ENCODE measurements at places on chromosomes 4 and X.

DNA sequence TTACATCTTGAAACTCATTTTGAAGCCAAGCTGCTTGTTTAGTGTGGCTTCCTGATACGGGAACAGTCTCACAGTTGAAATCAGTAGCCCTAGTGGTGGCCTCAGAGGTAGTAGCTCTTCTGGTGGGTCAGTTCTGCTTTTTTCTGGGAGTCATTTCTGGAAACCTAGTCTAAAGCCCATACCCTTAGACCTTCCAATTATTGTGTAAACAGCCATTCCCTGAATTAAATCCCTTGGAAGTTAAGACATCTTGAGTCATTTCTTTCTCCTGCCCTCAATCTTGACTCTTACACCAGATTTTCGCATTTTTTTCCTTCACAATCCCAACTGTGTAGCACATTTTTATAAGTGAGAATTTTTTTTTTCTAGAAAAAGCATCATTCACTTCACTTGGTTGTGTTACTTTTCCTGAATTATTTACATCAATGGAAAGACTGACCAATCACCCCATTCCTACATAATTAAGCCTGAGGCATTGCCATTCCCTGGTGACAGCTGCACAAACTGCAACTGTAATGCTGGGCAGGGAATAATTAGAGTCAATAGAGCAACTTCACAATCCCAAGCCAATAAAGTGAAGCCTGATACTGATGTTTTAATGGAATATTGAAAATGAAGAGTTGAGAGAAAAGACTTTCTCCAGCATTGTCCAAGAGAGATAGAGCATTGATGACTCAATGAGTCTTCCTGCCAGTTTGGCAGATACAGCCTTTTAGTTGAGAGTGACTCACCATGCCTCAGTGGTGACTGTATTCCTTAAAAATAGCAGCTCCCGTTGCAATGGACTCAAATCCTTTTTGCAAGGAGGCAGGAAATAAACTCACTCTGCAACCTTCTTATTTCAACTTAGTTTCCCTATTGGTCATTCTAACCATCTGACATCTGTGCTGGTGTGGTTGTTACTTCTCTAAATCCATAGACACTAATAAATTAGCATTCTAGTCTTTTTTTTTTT, 13.0 kb upstream of the SEPSECS start:
- DNase-seq: no peak
- no peak overlapping the region for H3K4me3 ChIP-seq
- H3K27me3 ChIP-seq: no peaks in the 10 kb centered on the region
- H3K27ac ChIP-seq: no peak overlapping the region
- peaks cover 15% of the 10 kb centered on the region for H3K4me1 ChIP-seq
- peaks cover 16% of the 10 kb centered on the region for H3K36me3 ChIP-seq

GRCh38 chr4:70179811-70180210, 15.7 kb upstream of the ODAM start:
- DNase-seq: no peak
- no peak overlapping the region for H3K27ac ChIP-seq
- H3K36me3 ChIP-seq: no peaks in the 10 kb centered on the region
- no peak overlapping the region for H3K4me3 ChIP-seq
- H3K27me3 ChIP-seq: no peaks in the 10 kb centered on the region
- H3K4me1 ChIP-seq: no peaks in the 10 kb centered on the region

DNA sequence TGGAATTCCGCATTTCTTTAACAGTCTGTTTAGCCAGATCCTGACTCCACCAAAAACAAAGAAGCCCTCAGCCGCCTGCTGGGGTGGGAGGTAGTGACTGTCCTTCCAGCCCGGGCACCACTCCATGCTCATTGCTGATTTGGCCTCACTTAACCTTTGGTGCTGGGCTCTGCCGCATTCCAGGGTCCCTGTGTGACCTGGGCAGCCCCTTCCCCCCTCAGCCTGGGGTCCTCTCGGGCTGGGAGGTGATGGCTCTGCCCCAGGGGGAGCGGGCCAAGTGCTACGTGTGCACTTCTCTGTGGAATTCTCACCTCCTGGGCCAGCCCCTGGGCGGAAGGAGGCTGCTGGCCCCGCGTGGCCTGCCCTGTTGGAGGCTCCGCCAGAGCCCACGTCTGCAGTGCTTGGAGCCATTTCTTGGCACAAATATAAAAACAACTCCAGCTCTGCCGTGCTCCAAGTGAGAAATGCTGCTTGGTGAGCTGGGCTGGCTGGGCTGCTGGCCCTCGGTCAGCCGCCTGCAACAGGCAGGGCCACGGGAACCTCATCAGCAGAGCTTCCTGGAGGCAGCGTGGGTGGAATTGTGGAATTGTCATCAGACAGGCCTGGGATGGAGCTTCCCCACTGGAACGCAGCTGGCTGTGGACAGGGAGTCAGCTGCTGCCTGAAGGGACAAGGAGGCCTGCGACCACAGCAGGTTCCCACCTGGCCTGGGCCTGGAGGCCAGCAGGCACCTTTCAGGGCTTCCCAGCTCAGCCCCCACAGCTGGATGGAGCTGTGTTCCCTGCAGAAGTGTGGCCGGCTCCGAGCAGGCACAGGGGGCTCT, 66.0 kb downstream of the TRMT44 start:
- H3K4me3 ChIP-seq: no peak overlapping the region
- H3K4me1 ChIP-seq: no peaks in the 10 kb centered on the region
- no peak overlapping the region for H3K27ac ChIP-seq
- no peaks in the 10 kb centered on the region for H3K36me3 ChIP-seq

DNA sequence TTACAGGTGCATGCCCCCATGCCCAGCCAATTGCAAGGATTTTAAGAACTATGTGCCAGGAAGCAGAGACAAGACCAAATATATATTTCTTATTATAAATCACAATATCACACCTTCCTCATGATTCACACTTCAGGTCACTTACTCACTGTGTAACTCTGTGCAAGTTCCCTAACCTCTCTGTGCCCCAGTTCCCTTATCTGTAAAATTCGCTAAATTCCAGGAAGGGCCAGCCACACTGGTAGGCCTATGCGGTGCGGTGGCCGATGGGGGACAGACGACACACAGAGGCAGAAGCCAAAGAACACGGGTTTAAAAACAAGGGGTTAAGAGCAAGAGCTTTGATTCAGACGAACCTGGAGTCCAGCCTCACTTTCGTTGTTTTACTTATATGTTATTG, 2.8 kb downstream of the TRIM2 start:
- no peaks in the 10 kb centered on the region for H3K27me3 ChIP-seq
- no peak overlapping the region for H3K4me3 ChIP-seq
- peak; percentile 30 for DNase-seq
- H3K4me1 ChIP-seq: peaks cover 33% of the 10 kb centered on the region
- no peaks in the 10 kb centered on the region for H3K36me3 ChIP-seq
- no peak overlapping the region for H3K27ac ChIP-seq

DNA sequence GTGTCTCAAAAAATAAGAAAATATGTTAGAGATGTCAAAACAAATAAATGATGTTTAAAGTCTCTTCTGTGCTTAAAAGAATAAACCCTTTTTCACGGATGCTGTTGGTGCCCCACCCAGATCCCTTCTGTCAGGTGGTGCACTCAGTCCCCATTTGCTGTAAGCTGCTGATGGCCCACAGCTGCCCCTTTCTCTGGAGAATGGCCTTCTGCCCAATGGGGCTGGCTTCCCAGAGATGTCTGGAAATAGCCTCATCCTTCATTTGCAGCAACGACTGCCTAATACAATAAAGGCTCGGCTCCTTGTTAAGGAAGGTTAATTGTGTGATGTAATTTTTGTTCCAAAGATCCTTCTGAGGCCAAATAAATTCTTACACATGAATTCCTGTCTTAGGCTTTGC, 31.8 kb downstream of the ETNPPL start:
- no peak overlapping the region for H3K27ac ChIP-seq
- no peak for DNase-seq
- H3K27me3 ChIP-seq: no peaks in the 10 kb centered on the region

GRCh38 chr4:104501290-104501689, 6.6 kb upstream of the CXXC4 start:
- DNase-seq: no peak
- H3K27me3 ChIP-seq: peaks cover 19% of the 10 kb centered on the region
- H3K4me3 ChIP-seq: no peak overlapping the region
- no peaks in the 10 kb centered on the region for H3K4me1 ChIP-seq

DNA sequence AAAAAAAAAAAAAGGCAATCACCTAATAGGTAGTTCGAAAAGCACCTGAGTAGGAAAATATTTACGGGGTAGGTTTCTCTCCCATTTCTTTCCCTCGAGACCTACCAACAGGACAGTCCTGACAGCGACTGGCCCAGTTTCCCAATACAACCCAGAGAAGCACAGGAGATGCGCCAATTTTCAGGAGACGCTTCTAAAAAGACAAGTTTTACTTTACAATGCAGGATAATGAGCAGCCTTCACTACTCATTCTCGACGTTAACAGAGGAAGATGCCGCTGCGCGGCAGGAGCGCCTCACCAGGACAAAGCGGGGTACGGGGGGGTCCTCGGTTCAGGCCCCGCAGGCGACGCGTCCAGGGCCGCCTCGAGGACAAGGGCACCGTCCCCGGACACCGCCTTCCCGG, 708 bp downstream of the BCLAF3 start:
- H3K27ac ChIP-seq: peak overlapping the region; percentile 72
- peak overlapping the region; percentile 80 for H3K4me3 ChIP-seq
- no peaks in the 10 kb centered on the region for H3K36me3 ChIP-seq
- DNase-seq: no peak

DNA sequence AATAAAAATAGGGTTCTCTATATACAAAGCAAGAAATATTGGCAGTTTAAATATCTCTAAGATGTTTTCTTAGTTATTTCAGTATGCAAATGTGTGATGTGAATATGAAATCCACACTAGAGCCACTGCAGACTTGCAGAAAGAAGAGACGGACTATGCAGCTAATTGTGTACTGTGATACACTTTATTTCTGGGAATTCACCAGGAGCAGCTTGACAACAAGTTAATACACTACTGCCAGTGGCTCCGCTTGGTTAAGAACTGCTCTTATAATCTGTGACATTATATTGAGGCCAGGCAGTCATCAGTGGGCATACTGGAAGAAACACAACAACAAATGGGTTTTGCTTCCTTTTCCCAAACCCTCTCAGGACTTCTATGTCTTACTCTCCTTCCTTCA, 172.0 kb downstream of the FBXW7 start:
- H3K4me3 ChIP-seq: no peak overlapping the region
- H3K27ac ChIP-seq: no peak overlapping the region
- DNase-seq: no peak
- peaks cover 13% of the 10 kb centered on the region for H3K4me1 ChIP-seq
- H3K36me3 ChIP-seq: peaks cover 13% of the 10 kb centered on the region

DNA sequence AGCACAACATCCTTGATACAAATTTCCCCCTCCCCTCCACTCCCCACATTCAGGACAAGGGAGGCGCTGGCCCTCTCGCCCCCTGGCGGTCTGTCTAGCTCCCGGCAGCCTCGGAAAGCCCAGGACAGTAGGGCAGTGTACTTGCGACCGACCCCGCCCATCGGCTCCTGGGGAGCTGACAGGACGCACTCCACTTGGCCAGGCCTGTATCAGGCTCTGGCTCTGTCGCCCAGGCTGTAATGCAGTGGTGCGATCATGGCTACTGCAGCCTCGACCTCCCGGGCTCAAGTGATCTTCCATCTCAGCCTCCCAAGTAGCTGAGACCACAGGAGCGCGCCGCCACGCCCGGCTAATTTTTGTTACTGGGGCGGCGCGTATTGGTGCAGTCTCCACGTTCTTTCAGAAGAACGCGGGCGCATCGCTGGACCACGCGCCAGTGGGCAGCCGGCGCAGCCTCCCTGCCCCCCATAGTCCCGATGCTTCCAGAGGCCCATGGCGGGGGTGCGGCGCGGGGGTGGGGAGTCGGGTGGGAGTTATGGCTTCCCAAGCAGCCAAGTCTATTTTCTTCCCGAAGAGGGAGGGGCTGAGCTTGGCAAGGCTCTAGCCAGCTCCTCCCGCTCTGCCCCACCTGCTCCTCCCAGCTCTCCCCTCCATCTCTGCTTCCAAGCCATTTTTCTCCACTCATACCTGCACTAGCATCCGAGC, 7.8 kb upstream of the AKAP14 start:
- H3K27me3 ChIP-seq: no peaks in the 10 kb centered on the region
- no peak overlapping the region for H3K4me3 ChIP-seq
- no peak overlapping the region for H3K27ac ChIP-seq
- peaks cover 6% of the 10 kb centered on the region for H3K4me1 ChIP-seq
- peak; percentile 75 for DNase-seq

- no peaks in the 10 kb centered on the region for H3K36me3 ChIP-seq
- no peak overlapping the region for H3K27ac ChIP-seq
- H3K4me1 ChIP-seq: peaks cover 19% of the 10 kb centered on the region
- no peak for DNase-seq
Measured at GRCh38 chrX:39157006-39157405, 355.7 kb downstream of the MID1IP1 start.

- H3K27ac ChIP-seq: no peak overlapping the region
- no peak for DNase-seq
- no peaks in the 10 kb centered on the region for H3K36me3 ChIP-seq
- H3K4me3 ChIP-seq: no peak overlapping the region
Measured at GRCh38 chrX:17812763-17813162, 48.3 kb downstream of the RAI2 start.

- H3K27ac ChIP-seq: no peak overlapping the region
- no peaks in the 10 kb centered on the region for H3K4me1 ChIP-seq
- no peak overlapping the region for H3K4me3 ChIP-seq
- H3K36me3 ChIP-seq: no peaks in the 10 kb centered on the region
Measured at GRCh38 chrX:143472347-143472938, 44.8 kb downstream of the SPANXN3 start.

GRCh38 chr4:103244251-103244650, 46.1 kb upstream of the CENPE start:
- no peak overlapping the region for H3K27ac ChIP-seq
- H3K4me1 ChIP-seq: no peaks in the 10 kb centered on the region
- no peak overlapping the region for H3K4me3 ChIP-seq
- H3K27me3 ChIP-seq: peaks cover 7% of the 10 kb centered on the region
- no peak for DNase-seq
- no peaks in the 10 kb centered on the region for H3K36me3 ChIP-seq

GRCh38 chrX:123993904-123994635, 32.6 kb downstream of the STAG2 start:
- no peak overlapping the region for H3K27ac ChIP-seq
- DNase-seq: no peak
- peaks cover 46% of the 10 kb centered on the region for H3K4me1 ChIP-seq

DNA sequence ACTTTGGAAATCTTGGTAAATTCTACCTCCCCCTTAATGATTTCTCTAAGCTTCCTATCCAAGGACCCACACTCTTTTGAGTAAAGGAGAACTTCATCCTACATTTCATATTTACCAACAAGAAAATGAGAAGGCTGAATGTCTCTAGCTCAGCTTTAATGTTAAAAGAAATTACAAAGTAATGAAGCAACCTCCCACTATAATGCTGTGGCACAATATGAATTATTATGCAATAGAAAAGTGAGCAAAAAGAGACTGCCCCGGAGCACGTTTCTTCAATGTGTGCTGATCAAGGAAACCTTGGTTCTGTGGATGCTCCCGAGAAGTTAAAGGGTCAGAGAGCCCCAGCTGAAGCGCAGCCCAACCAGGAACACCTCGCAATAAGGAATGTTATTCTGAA, 9.1 kb upstream of the TBC1D1 start:
- no peak for DNase-seq
- H3K27ac ChIP-seq: no peak overlapping the region
- H3K27me3 ChIP-seq: peaks cover 6% of the 10 kb centered on the region

DNA sequence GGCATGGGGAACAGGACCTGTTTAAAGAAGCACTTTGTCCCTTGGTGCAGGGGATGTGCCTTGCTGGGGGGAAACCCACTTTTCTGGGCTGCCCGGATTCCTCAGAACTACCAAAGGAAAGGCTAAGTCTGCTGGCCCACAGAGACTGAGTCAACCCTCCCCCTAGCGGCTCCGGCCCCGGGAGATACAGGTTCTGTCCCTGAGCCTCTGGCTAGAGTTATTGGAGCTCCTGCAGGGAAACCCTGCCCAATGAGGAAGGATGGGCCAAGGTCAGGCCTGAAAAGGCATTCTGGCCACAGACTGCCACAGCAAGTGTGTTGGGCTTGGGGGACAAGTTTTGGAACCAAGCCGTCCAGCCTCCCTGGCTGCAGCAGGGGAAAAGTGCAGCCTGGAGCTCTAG, 490.9 kb upstream of the ACTRT1 start:
- H3K36me3 ChIP-seq: no peaks in the 10 kb centered on the region
- DNase-seq: no peak
- no peaks in the 10 kb centered on the region for H3K27me3 ChIP-seq
- H3K4me1 ChIP-seq: no peaks in the 10 kb centered on the region
- no peak overlapping the region for H3K27ac ChIP-seq

Measured in activated CD4-positive, alpha-beta T cell treated with anti-CD3 and anti-CD28 coated beads for 36 hours (primary cell).